Activated gamma-delta T cell (primary cell): ENCODE measurements at places on chromosomes 4 and X.

DNA sequence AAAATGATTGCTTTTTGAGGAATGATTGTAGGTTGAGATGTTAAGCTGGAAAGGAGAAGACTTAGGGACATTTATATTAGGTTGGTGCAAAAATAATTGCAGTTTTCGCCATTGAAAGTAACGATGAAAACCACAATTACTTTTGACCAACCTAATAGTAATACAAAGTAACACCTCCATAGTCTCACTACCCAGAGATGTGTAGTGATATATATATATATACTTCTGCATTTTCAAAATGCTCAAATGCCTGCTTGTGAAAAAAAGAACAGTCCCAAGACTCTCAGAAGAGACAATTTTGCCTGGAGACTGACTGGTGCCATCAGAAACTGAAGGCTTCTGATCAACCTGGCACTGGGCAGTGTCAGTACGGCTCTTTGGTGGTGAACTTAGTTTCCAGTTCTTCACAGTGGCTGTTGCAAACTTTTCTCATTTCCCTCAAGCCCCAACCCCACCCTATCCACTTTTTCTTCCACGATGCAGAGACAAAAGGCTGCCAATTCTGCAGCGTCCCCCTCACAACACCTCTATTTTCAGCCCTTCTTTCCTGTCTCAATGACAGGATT, 35.1 kb upstream of the TAPT1 start:
- DNase-seq = no peak

DNA sequence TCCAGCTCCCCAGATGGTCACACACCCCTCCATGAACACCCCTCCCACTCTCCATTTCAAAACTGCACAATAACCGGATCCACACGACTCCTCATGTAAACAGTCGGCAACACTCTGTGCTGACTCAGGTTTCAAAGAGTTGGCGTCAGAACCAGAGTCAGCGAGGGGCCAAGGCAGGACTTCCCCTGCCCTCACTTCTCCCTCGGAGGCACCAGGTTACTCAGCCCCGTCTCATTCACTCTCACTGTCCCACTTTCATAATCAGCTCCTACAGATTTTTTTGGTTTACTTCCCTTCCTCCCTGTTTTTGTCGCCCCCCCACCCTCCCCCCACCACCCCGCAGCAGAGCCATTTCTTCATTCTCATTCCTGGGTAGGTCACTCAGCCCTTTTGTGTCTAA, 2.7 kb upstream of the TIMP1 start:
- DNase-seq = no peak

DNA sequence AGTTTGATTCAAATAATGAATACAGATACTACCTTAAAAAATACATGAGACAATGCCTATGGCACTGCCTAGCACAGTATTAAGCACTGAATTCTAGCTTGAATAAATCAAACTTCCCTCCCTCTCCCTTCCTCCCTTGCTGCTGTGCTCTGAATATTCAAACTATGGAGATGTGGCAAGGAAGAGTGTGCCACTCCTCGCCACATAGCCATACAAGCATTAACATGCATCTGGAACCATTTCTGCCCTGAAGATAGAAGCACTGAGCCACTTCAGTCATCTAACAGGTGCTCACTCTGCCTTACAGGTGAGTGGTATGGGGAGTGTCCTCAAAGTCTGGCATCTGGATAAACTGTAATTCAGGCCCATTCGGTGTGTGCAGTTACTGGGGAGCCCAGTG, 276.9 kb downstream of the ARHGAP24 start:
- no peak for DNase-seq

- no peak for DNase-seq
Observed at GRCh38 chrX:13581554-13581953, 12.2 kb downstream of the EGFL6 start.

GRCh38 chrX:149939655-149939904, 1.3 kb upstream of the EOLA2 start:
- no peak for DNase-seq

DNA sequence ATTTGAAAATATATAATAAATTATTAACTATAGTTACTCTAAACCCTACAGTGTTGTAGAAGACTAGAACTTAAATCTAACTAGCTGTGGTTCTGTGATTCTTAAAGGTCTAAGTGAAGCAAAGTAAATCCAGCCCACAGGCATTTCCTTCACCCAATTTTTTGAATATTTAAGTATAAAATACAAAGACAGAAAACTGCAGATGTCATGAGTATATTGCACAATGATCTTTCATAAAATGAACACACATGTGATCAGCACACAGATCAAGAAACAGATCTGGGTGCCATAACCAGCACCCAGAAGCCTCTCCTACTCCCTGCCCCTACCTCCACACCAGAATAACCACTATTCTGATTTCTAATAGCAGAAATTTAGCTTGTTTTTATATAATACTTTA, 82.9 kb downstream of the CAMK2D start:
- DNase-seq = no peak

DNA sequence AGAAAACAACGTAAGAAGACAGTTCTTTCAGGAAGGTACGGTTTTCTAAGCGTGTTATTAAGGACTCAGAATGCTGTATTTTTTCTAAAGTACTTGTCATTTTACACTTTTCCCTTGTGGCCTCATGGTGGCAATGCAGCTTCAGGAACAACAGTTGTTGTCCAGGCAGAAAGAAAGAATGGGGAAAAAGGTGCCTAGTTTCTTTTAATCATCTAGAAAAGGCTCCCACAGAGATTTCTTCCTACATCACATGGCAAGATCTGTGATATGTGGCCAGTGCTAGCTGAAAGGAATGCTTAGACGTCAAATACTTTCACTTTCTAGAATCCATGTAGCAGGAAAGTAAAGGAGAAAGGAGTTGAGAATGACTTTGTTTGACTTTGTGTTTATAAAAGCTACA, 49.0 kb upstream of the TRAM1L1 start:
- no peak for DNase-seq

GRCh38 chrX:1398431-1399340, 6.8 kb upstream of the SLC25A6 start:
- no peak for DNase-seq

DNA sequence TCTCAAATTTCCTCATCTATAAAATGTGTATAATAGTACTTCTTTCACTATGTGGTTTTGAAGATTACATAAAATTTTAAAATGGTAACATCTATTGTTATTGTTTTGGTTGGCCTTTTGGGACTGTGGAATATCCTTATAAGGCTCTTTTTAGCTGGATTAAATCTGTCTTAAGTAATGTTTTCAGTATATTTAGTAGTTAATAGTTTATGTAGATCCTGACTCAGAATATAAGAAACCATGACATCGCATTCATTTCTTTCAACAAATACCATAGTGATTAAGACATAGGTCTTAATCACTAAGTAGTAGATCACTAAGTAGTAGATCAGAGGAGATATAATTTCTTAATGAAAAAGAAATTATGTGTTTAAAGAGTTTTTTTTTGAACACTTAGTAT, 48.5 kb downstream of the MRPL1 start:
- no peak for DNase-seq

DNA sequence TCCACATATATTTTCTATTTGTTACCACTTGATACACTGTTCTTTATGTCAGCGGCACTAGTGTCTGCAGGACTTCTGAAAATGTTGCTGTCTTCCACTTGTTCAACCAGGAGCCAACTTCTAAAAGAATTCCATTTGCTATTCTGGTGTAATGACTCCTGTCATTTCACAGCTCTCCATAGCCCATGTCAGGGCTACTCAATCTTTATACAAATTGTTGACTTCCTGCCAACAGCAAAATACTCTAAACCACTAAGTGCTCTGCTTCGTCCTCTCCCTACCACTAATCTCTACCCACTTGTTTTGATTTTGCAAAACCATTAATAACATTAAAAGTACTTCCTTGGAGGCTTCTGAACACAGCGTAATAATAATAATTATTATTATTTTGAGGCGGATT, 7.2 kb downstream of the CTSO start:
- DNase-seq = no peak

DNA sequence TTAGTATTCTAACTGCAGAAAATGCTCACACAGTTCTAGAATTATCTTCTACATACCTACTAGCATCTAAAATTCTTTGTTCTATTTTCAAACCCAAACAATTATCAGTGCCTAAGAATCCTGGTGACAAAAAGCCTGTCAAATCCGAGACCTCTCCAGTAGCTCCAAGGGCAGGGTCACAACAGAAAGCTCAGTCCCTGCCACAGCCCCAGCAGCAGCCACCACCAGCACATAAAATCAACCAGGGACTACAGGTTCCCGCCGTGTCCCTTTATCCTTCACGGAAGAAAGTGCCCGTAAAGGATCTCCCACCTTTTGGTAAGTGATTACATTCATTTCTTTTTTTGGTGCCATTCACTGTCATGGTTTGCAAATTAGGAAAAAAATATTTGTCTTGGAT, 243.8 kb downstream of the RAPGEF2 start:
- no peak for DNase-seq

- no peak for DNase-seq
Observed at GRCh38 chr4:150126864-150127203, 48.6 kb downstream of the DCLK2 start.

DNA sequence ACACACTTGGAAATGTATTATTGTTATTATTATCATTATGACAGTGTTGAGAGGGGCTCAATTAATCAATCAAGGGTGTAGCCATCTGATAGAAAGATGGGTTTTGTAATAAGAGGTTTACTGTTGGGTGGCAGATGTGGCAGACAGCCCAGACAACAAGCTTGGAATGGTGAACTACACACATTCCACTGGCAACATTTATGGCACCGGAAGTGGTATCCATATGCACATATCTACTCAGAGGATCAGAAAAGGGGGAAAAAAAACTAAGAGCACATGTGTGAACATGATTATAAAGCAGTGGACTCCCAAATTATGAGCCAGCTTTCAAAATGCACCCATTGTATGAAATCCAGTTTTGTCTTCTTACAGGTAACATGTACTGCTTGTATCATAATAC, 125.9 kb upstream of the ARX start:
- DNase-seq = no peak

GRCh38 chr4:146787731-146788130, 149.0 kb downstream of the POU4F2 start:
- DNase-seq = no peak

- DNase-seq = no peak
Observed at GRCh38 chrX:123060986-123061385, 123.1 kb upstream of the GRIA3 start.

- no peak for DNase-seq
Observed at GRCh38 chr4:159111416-159111815, 8.5 kb downstream of the RAPGEF2 start.

GRCh38 chr4:15402974-15403373, 24.9 kb upstream of the C1QTNF7 start:
- DNase-seq = no peak

DNA sequence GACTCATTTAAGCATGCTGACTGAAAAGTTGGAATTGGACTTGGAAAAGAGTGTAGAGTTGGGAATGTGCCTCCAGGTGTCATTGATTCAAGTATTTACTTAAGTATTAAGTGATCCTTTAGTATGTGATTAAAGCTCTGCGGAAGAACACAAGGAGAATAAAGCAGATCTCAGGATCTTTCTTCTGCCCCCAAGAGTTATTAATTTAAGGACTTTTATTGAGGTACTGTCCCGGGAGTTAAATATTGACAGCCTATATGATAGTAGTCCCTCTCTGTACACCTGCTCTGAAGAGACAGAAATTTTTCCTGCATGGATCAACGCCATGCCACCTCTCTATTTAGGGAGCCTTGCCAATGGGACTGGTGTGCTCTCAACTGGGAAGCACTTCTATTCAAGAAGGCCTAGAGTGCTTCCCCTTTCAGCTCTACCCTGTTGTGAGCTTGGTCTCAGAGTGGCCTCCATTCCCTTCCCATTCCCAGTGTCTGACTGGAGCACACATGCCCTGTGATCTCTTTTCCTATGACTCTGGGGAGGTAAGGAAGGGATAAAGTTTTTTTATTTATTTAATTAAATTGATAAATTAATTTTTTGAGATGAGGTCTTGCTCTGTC, 75.9 kb downstream of the SHISA3 start:
- no peak for DNase-seq

DNA sequence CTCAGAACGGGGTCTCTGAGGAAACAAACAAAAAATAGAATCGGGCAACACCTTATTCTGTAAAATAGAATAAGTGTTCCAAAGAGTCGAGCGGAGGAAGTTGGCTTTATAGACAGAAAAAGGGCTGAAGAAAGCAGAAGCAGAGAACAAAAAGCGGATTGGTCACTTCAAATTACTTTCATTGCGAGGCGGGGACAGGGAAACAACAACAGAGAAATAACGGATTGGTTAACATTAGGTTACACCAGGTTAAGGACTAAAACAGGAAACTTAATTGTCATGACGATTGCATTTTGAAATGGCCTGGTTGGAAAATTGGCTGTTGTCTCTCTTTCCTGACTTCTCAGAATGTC, 433 bp upstream of the COQ2 start:
- no peak for DNase-seq

- no peak for DNase-seq
Observed at GRCh38 chrX:154720067-154720466, 30.8 kb downstream of the GAB3 start.
